ENCODE measurements at places on chromosomes 5 and 9. TPM values are rescaled to one million over a fixed set of nuclear protein-coding genes. Genes with fewer than 3 reads are reported as not detected.

GRCh38 chr9:38089387-38090165 lies 20.5 kb upstream of the SHB start:
- no peak for ATAC-seq

DNA sequence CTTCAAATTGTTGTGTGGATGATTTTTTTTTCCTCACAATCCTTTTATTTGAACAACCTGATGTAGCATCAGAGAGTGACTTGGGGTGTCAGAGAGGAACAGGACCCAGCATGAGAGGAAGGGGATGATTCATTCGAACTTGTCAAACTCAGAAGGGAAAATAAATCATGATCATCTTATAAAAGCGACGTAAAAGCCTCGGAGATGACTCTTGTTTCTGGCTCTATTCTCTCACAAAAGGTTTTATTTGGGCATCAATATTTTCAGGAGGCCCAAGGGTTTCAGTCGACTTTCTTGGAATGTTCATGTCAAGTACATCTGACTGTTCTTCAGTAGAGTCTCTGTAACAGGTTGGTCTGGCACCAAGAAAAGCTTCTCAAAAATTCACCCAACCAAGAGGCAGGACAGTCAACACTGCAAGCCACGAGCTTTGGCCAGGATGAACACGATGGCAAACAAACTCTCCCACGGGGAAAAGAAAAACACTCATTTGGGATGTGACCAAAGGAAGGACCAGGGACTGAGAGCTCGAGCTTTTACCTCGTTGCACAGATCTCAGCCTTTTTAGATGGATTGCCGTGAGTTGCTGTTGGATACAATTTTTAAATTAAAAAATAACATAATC lies 55.1 kb downstream of the ANKH start:
- peak; percentile 57 for ATAC-seq

DNA sequence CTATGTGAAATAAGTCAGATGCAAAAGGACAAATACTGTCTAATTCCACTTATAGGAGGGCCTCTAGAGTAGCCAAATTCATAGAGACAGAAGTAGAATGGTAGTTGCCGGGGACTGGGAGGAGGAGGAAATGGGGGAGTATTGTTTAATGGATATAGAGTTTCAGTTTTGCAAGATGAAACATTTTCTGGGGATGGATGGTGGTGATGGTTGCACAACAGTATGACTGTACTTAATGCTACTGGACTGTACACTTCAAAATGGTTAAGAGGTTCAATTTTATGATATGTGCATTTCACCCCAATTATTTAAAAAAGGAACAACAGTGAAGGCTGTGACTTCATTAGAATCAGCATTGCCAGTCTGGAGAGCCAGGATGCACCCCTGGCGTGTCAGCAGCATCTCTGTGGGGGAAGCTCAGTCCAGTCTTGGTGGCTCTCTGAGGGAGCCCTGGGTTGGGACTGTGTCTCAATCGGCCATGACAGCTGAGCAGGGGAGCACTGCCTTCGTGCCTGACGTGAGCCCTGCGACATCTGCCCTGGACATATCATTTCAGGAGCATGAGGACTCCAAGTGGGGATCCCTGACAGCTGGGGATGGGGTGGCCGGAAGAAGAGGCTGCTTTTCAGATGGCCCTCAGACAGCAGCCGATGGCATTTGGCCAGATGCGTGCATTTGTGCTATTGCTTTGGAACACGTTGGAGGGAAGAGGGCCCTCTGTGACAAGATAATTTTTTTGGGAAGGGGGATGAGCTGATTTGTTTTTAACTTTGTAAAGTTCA lies 130.8 kb upstream of the STC2 start:
- no peak for ATAC-seq

GRCh38 chr5:93246090-93246855 lies 334.7 kb downstream of the NR2F1-AS1 start:
- ATAC-seq, result no peak

DNA sequence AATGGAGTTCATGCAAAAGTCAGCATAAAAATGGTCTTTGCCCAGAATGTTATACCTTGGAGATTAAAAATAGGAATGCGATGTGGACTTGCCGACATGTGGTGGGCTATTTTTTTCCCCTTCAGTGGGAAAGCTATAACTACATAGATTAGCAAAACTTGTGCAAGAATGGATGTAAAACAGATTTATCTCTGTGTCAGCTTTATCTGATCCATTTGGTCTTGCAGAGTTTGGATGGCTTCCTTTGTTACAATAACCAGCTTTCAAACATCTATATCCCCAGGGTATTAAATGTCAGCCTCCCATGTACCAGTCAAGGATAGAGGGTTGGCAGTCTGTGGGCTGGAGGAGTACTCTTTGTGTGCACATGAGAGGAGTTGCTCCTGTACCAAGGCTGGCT lies 284.9 kb downstream of the TMEM38B start:
- ATAC-seq, result no peak

- peak; percentile 31 for ATAC-seq
These were observed 893 bp upstream of the SH2D3C start for GRCh38 chr9:127779136-127779981.

Gene OTP
- not detected for total RNA-seq

- ATAC-seq, result peak; percentile 86
These were observed 73.8 kb downstream of the DAB2IP start for GRCh38 chr9:121725008-121725775.

- ATAC-seq, result no peak
These were observed 86.0 kb downstream of the RXRA start for GRCh38 chr9:134412298-134412711.

Gene IFNA21
- total RNA-seq, result not detected

Gene DMRTA1
- 1.8 TPM for total RNA-seq

- no peak for ATAC-seq
These were observed 4.4 kb upstream of the CEP72 start for GRCh38 chr5:607541-608428.

DNA sequence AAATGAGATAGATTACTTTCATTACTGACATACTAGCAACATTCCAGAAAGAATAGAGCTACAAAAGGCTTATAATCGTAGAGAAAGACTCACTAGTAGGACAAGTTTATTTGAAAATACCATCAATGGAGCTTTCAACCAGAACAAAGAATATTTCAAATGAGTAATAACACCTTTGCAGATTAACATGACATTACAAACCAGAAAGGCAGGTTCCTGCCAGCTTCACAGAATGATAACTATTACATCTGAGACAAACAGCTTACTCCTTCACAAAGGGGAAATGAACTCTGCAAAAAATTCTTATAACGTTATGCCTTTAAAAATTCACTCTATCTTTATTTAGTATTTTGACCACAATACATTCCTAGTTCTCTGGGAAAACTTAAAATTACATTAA lies 103.1 kb downstream of the EPB41L4A start:
- ATAC-seq, result peak; percentile 87

Gene MAMDC2
- total RNA-seq, result 1.3 TPM

Gene OLFM1
- 4.9 TPM for total RNA-seq

- no peak for ATAC-seq
These were observed 15.2 kb downstream of the VAV2 start for GRCh38 chr9:133976887-133977286.

DNA sequence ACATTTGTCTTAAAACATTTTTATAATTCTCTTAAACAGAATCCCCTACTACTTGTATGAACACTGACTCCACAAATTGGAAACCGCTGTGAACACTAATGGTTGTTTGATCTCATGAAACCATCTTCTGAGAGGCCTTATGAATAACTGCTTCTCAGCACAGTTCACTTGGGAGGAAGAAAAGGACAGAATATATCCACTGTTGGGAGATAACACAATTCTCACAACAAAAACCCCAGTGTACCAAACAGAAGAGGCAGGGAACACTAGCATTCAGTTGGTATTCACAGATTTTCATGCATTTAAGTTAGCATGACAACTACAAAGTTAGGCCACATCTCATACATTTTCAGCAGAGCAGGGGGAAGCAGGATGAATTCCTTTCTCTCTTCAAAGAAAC lies 89.0 kb upstream of the SELENOP start:
- no peak for ATAC-seq

Gene SPATA24
- 3.7 TPM for total RNA-seq

Gene ACOT12
- total RNA-seq, result not detected

Gene BNC2
- total RNA-seq, result 3.7 TPM

GRCh38 chr5:92896722-92897121 lies 684.3 kb downstream of the NR2F1-AS1 start:
- ATAC-seq, result no peak

GRCh38 chr9:100019541-100019940 lies 79.3 kb downstream of the ERP44 start:
- no peak for ATAC-seq

- ATAC-seq, result no peak
These were observed 1290.0 kb downstream of the EFNA5 start for GRCh38 chr5:106380736-106381135.

Gene PCDH1
- total RNA-seq, result 62.7 TPM

Gene LCN15
- total RNA-seq, result not detected

DNA sequence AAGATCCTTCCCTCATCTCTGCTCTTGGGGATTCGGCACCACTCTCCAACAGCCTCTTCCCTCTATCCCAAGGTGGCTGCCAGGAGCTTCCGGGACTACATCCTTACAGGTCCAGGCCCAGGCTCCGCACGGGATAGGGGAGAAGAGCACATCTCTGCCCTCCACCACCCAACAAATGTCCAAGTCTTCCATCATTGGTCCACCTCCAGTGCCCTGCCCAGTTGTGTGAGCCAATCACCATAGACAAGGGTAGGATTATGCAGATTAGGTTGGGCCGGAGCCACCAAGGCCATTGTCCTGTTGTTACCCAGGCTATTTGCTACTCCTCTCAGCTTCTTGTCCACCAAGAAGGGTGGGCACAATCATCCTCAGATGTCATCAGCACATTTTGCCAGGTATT lies 9.1 kb downstream of the UNC5A start:
- ATAC-seq, result no peak

DNA sequence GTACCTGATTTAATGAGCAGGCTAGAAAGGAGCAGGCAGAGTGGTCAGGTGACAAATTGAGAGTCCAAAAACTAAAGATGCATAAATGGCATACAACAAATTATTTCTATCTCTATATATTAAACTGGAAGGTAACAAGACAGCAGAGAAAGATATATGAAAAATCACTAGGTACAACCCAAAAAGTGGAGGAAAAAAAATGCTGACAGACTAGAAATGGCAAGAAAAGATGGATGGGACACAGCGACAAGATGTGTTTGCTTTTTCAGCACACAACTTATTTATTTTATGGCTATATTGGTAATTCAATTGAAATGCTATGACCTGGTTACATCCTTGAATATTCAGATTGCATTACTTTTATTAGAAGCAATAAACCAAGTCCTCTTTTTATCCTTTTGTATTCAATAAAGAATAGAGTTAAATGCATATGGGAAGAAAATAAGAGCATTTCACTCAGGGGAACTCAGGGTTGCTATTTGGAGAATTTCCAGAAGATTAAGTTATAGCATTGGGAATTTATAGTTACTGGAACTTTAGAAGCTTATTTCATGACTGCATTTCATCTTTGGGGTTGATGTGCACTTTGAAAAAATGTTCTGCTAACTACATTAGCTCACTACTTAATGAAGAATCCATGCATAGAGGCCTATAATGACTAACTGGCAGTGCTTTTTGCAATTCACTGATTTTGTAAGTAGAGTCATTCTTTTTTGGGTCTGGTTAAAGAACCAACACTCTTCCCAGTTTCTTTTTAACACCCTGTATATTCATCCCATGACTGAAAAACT lies 566.6 kb upstream of the TUSC1 start:
- no peak for ATAC-seq

- ATAC-seq, result peak; percentile 46
These were observed 571 bp downstream of the PPIC start for GRCh38 chr5:123035918-123036390.

DNA sequence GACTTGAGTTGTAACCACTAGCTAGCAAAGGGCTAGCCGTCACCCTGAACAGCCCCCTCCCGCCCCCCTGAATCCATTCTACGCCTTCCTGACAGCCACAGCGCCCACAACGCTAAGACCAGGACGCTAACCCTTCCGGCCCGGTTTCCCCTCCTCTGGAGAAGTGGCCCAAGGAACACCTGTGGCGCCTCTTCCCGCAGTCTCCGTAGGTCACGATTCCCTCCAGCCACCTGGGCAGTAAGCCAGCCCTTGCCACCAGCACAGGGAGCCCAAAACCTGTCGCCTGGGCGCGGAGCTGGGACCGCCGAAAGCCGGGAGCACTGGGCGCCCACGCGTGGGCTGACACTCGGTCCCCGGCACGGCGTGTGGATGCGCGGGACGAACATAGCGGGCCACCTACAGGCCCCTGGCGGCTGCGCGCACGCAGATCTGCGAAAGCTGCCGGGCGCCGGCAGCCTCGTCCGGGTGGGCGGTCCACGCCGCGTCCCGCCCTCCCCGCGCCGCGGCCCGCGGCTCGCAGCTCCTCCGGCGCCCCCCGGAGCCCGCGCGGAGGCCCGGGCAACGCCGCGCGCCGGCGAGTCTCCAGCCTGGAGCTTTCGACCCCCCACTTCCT lies 596 bp downstream of the IRF1 start:
- ATAC-seq, result peak; percentile 7

DNA sequence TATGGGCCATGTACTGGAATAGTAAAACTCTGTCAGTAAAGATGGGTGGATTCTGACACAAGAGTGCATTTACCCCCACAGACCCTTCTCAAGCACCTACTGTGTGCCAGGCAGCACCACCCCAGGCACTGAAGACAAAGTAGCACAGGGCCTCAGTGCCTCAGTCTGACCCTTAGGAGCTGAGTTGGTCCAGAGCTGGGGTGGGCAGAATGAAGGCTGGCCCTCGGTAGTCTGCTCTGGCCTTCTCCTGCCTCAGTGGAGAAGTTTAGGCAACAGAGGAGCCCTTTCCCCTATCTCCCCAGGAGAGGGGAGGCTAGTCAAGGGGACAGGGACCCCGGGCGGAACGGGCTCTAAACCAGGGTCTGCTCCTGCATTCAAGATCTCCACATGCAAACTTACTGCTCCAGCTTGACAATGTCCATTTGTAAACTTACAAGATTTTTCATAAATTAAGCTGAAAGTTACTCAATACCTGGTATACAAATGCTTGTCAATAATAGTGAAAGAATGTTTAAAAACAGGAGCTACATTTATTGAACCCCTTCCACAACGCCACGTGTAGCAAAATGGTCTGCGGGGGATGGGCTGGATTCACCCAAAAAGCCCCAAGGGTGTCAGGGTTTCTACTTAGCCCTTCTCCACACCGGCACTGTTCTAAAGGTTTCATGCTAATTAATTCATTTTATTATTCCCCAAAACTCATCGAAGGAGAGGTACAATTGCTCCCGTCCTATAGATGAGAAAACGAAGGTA lies 1.5 kb downstream of the VDAC1 start:
- ATAC-seq, result no peak

DNA sequence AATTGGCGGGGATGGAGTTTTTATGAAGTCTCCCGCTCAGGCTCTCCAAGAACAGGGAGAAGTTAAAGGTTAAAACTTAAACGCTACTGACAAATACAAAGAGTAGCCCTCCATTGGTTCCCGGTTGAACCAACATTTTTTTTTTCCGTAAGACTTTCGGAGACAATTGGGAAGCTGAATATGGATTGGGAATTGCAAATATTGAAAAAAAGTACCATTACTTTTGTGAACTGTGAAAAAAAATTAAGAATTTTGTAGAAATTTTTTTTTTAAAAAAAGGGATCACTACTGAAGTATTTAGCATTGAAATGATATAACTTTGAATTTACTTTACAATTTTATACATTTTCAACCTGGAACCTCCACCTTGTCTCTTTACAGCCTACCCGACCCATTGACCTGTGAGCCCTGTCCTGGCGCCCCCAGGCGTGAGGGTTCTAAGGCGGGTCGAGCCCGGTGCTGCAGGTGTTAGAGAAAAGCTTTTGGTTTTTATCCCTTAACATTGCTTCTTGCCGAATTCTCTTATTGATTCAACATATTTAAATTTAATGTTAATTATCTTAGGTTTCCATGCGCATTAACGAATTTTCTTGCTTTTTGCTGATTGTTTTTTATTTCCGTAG lies 448 bp upstream of the ZNF782 start:
- ATAC-seq, result no peak
